GM18507 (cell line): ENCODE measurements at places on chromosomes 7 and 10.

DNA sequence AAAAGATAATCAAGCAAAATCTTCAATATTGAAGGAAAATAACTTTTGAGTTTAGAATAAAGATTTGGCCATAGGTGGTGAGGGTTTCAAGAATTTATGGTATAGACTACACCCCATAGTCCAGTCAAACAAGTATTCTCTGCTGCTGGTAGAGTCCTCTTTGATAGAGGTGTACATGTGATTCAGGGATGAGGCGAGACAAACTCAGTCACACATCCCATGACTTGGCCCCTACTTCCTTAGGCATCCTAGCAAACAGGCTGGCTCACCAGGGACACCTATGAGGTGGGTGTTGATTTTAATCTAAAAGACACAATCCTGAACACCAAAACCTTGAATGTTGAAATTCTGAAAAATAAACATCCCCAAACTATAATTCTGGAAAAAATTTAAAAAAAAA lies 78.1 kb upstream of the SLC25A13 start:
- no peak for DNase-seq

DNA sequence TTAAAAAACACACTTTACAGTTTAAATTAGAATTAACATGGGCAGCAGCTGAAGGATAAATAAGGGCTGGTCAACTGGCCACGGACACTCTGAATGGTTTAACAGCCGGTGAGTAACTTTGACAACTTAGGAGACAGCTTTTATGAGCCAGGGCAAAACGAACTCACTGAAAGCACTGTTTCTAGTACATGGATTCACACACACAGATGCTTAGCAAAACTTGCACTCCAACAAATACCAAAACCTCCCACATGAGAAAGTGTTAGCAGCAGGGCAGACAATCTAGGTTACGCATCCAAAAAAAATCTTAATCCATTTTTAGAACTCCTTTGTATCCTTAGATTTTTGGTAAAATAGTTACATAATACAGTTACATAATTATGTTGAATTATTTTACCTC lies 486.4 kb downstream of the PHTF2 start:
- DNase-seq, result no peak

DNA sequence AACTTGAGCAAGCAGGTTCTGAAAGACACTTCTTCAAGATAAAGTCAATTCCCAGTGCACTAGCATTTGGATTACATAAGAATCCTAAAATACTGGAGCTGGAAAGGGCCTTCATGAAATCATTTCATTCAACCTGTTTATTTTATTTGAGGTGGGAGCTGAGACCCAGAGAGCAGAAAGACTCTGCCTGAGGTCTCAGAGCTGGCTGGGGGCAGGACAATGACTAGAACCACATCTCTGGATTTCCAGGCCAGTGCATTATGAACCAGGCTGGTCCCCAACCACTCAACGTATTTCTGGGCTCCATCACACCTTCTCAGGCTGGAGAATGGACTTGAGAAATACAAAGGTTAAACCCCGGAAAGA lies 8.4 kb downstream of the ANXA11 start:
- DNase-seq, result no peak

GRCh38 chr10:129741280-129741977 lies 222.6 kb downstream of the EBF3 start:
- no peak for DNase-seq

- no peak for DNase-seq
Observed at GRCh38 chr10:71621231-71622153, 98.1 kb downstream of the C10orf105 start.

- DNase-seq, result no peak
Observed at GRCh38 chr10:71772832-71773220, 494 bp downstream of the VSIR start.

- DNase-seq, result no peak
Observed at GRCh38 chr7:6578114-6579084, 1.1 kb downstream of the ZDHHC4 start.

GRCh38 chr7:135335628-135336139 lies 102.0 kb downstream of the STRA8 start:
- DNase-seq, result peak; percentile 11

GRCh38 chr7:121621937-121622336 lies 225.8 kb upstream of the FAM3C start:
- no peak for DNase-seq

DNA sequence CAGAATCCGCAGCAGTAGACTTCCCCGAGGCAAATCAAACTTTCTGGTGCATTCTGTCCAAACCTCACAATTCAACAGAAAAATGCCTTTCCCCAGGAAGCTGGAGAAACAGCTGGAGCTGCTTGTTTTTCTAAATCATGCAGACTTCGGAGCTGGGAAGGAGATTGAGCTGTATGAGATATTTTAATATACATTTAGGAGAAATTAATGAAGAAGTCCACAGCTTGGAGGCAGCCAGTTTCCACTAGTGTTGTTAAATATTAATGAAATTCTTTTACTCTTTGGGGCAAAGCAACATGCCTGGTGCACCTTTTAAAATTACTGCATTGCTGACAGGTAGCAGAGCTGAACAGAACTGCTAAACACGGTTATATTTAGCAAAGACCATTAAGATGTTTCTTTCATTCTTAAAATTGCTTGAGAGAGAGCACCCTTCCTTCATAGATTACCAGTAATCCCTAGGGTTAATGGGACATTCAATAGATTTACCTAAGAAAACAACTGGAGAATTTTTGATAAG lies 566.4 kb downstream of the SORCS3 start:
- no peak for DNase-seq

GRCh38 chr7:156947120-156947843 lies 2.2 kb upstream of the NOM1 start:
- no peak for DNase-seq

DNA sequence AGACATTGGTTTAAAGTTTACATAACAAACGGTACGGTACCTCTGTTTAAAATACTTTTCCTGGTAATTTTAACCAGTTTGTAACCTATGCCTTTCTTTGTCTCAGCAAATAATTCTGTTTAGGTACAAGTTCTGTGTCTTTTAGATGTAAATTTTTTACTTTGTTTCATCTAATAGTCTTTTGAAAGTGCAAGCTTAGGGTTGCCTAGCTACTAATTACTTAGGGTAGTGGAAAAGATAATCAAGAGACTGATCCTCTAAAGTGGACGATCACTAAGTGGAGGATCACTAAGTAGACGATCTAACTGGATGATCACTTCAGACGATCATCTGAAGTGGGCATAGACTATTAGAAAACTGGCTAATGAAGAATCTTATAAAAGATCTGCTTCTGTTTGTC lies 16.1 kb upstream of the FKBP9 start:
- no peak for DNase-seq

- DNase-seq, result no peak
Observed at GRCh38 chr7:124722292-124722691, 43.3 kb downstream of the GPR37 start.

- no peak for DNase-seq
Observed at GRCh38 chr7:141664450-141664849, 37.5 kb downstream of the DENND11 start.

DNA sequence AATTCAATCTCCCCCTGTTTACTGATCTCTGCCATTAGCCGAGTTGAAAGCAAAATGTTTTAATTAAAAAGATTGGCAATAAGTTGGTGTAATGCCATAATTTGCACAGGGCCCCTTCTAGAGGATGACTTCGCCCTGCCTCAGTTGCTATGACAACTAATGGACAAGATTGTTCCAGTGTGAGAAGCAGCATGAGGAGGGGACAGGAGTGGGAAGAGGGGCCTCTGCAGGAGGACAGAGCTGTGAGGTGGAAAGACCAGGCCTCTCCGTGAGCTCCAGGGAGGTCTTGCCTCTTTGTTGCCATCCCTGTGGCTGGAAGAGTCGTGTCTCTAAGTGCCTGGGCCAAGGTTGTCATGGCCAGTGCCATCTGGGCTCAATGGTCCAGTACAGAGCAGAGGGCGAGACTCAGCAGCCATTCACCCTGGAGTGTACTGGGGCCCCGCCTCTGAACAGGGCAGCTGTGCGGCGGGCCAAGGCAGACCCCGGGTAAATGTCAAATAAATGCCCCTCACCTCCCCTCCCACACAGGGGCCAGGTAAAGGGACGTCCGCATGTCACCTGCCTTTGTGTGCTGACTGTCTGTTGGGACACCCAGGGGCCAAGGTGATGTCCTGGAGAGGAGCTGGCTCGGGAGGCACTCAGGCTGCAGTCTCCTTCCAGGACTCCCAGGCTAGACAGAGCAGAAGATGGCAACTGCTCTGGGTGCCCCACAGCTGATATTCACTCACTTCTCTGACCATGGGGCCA lies 97.0 kb upstream of the RET start:
- no peak for DNase-seq

GRCh38 chr10:95438781-95439180 lies 122.4 kb downstream of the SORBS1 start:
- no peak for DNase-seq

DNA sequence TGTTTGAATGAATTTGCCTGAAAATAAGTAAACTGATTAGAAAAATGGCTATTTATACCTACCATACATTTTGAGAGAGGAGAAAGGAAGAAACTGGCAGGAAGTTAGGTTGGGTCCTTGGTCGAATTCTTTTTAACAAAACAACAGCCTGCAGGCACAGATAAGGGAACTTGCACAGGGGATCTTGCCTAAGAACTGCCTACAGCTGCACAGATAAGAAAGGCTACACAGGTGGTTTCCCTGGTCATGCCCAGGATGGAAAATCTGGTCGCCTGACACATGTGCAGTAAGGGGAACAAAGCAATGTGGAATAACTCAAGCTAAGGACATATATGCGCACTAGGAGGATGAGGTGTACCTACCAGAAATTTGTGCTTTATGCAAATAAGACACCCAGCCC lies 732.1 kb upstream of the POT1 start:
- DNase-seq, result no peak

- peak; percentile 55 for DNase-seq
Observed at GRCh38 chr7:128863433-128863989, 855 bp downstream of the ATP6V1F start.

DNA sequence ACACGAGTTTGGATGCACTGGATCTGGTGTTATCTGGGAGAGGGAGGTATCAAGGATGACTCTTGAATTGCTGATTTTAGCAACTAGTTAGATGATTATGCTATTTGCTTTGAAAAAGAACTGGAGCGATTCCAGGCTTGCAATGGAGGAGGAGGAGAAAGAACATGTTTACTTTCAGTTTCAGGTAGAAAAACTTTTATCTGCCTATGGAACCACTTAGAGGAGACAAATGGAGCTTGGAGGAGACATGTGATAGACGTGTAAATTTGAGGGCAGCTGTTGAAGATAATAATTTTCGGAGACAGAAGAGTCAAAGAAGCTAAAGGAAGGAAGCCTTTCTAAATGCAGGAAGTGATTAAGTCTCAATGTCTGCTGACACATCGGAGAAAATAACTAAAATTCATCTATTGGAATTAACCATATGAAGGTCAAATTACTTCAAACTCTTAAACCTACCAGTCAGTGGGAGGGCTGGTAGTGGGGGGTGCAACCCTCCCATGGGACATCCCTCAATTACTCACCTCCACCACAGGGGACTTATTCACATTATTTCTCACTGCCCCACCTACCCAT lies 56.4 kb upstream of the GNAI1 start:
- no peak for DNase-seq

DNA sequence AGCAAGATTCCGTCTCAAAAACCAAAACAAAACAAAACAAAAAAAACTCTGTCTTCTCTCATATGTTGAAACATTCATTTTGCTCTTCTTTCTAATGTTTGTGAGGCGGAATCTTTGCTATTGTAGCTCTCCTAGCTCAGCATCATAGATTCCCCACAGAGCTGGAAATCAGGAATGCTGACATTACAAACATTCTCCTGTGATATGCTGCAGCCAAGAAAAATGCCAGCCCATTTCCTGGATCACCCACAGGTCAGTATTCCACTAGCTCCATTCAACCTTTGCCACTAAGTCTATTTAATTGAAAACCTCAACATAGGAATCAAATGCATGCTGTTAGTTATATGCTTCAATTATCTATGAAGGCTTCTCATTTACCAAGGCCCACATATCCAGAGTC lies 186.3 kb downstream of the IPMK start:
- no peak for DNase-seq

DNA sequence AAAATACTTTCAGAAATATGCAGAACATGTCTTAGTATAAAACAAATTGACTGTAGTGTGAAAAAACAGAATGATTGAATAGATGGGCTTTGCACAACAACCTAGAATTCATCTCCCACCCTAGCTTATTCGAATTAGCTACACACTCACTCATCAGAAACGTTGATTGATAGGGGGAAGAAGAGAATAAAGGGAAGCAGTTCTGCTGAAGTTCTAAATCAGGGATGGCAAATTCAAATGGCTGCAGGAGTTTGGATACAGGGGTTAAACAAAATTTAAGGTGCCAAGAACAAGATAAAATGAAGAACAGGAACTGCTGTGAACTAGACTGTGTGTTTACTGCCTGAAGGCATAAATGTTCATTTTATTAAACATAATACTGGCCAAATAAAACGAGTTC lies 9.0 kb downstream of the CD36 start:
- no peak for DNase-seq

- DNase-seq, result no peak
Observed at GRCh38 chr10:5311617-5312016, 53.1 kb upstream of the UCN3 start.

- peak; percentile 30 for DNase-seq
Observed at GRCh38 chr10:110802551-110803238, 69.0 kb upstream of the PDCD4 start.

DNA sequence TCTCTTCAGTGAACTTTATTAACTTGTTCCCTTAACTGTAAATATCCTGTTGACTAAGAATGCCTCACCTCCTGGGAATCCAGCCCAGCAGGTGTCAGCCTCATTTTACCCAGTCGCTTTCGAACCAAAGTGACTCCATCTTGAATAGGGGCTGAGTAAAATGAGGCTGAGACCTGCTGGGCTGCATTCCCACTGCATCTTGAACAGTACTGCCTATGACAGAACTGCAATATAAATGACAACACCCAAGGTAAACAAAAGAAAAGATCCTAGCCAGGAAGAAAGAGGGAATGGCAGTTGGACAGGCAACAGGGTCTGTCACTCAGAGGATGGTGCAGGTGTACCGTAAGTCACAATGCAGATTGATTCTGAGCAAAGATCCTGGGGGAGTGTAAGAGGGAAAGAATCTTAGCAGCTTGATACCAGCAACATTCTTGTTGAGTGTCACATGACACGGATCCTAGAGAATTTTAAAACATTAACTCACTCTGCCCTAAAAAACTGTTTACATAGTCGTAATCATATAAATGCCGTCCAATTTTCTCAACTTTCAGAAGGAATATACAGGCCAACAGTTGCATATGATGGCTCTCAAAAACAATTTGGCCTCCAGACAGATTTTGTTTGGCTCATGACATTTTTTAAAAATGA lies 4.4 kb upstream of the FAM107B start:
- DNase-seq, result no peak

DNA sequence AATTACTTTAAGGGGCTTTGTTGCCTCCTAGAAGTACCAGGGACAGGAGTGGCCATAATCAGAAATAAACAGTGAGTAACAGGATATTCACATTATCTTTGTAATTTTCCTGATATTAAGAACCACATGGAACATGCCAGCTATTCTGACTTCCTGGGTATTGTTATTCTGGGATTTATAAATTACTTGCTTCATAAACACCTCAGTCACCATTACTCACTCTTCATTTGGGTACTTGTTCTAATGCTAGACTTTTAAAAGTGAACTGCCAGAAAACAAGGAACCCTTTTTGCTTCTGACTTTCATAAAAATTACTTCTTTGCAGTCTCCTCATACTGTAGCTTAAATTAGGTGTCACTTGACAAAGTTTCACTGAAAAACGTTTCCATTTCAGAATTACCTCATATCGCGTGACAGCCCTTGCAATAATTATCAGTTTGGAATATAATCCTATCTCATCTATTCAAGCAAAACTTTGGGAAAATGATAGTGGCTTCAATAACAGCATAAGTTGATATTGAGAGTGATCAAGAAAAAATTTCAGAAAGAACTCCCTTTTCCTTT lies 29.8 kb downstream of the CABCOCO1 start:
- no peak for DNase-seq
